ENCODE measurements at places on chromosomes 12 and 14.

DNA sequence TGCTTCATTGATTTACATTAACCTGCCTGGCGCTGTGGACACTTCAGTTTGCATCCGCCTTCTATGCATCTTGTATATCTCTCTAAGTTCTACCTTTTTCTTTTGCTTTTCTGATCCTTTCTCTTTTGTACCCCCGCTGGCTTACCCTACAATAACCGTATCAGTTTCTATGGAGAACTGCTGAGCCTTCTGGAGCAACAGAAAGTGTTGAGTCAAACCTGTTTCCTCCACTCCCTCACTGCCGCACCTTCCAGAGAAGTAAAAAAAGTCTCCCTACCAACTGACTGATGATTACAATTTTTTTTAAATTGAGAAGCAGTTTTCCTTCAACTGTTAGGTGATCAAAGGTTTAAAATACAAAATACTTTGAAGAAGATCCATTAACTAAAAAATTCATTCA is 17.4 kb downstream of the EXD2 start:
- DNase-seq, result no peak

DNA sequence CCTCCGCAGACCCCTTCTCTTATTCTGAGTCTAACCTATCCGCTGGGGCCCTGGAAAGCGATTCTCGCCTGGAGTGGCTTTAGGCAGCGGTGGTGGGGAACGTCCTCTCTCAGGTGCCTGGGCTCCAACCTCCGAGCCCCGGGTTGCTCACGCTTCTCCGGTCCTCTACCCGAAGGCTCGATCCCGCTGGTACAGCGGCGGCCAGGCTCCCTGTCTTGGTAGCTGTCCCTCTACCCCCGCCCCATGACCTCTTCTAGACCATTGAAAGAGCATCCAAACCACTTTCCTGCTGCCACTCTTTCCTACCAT is 505 bp upstream of the HEBP1 start:
- DNase-seq, result no peak

DNA sequence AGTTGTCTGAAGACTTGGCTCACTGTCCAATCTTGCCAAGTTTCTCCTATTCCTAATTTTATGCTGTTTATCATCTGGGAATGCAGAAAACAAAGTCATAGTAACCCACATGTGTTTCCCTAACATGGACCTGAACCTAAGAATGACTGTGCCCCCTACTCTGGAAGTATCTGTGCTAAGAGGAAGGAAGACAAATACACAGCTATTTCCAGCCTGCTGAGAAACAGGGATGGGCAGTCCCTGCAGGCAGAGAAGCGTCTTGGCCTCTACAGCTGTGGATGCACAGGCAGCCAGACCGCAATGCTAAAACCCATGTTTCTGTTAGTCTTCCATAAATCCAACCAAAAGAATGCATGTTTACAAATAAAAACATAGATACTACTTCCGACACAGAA is 56.2 kb downstream of the DUSP16 start:
- no peak for DNase-seq

DNA sequence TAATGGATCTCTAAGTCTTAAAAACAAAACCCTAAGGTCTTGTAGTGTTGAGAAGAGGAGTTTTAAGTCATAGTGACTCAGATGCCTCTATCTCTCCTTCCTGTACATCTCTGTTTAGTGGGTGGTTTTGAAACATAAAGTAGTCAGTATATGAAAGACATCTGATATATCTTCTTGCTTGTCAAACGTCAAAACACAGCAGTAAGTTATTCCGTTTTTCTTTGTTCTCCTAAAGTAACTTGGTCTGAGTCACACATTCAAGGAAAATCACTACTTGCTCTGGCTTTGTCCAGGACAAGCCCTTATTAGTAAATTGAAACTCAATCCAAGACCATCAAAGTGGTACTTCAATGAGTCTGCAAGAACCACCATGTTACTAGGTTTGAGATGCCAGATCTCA is 1172.5 kb downstream of the BCL11B start:
- DNase-seq, result no peak

- DNase-seq, result no peak
Observed at GRCh38 chr12:123966596-123966995, 6.0 kb downstream of the CCDC92 start.

GRCh38 chr12:4297617-4298016 is 23.4 kb upstream of the TIGAR start:
- no peak for DNase-seq

DNA sequence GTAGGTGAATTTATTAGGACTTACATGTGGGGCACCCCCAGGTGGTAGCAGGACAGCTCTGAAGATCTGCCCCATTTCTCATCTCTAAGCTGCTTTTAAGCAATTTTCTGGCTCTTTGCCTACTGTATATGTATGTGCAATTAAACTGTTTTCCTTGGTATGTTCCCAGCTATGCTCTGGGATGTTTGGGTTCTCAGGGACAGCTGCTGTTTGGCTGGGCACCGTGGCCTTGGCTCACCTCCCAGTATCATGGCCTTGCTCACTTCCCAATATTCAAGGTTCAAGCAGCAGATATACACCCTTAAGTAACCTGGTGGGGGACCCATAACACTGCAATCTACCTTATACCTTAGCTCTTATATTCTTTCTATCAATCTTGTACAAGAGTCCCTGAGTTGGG is 53.7 kb upstream of the KITLG start:
- no peak for DNase-seq

DNA sequence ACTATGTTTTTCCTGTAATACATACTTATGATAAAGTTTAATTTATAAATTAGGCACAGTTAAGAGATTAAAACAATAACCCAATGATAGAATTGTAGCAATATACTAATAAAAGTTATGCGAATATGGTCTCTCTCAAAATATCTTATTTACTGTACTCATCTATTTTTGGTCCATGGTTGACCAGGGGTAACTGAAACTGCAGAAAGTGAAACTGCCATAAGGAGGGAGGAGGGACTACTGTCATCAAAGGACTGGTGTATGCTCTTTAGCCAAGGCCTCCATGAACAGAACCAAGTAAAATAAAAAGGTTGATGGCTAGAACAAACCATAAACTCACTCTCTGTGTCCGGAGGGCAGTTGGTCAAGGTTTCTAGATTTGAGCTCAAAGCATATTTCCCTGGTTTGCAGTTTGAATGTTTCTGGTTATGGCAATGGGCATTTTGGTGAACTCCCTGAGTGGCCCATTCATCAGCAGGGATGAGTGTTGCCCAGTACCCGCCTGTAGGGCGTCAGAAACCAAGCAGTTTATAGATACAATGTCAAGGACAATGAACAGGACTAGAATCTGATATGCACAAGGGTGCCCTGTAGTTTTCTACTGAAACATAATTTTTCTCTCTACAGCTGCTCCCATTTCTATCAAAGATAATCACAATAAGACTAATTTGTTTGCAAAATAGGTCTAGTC is 19.8 kb downstream of the LEMD3 start:
- DNase-seq, result no peak

DNA sequence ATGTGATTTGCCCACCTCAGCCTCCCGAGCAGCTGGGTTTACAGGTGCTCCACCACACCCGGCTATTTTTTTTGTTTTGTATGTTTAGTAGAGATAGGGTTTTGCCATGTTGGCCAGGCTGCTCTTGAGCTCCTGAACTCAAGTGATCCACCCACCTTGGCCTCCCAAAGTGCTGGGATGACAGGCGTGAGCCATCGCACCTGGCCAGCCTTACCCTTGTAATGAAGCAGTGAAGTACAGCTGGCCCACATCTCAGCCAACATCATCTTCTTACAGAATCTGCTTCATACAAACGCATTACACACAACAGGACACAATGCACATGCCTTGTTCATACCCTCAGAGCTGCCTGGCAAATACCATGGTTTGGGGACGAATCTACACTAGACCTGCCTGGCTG is 31.3 kb upstream of the CHFR start:
- DNase-seq, result no peak

DNA sequence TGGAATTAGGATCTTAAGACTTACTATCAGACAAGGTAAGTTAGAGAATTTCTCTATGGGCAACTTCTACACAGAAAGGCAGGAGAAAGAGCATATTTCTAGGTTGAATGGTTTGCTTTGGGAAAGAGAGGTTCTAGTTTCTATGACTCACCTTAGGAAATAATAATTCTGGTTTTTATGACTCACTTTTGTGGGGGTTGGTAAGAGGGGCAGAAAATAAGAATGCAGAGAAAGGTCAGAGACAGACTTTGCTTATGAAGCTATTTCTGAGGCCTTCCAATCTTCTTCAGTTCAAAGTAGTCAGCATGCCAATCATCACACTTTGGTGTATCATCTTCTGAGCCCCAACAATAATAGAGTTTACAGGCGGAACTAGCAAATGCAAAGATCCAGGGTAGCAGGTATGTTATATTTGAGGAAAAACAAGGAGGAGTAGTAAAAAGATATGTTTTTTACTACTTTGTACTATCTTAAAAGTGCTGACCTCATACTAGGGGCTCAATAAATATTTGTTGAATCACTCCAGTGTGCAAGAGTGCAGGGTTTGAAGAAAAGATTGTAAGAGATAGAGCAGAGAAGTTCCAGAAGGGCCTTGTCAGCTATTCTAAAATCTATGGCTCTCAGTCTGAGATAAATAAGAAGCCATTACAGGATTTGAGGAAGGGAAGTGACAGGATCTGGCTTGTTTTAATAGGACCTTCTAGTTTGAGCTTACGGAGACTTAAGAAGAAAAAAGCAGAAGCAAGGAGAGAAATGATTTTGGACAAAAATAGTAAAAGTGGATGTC is 56.7 kb upstream of the LRFN5 start:
- DNase-seq, result no peak

- no peak for DNase-seq
Observed at GRCh38 chr12:7916936-7917335, 19.1 kb downstream of the SLC2A3 start.

DNA sequence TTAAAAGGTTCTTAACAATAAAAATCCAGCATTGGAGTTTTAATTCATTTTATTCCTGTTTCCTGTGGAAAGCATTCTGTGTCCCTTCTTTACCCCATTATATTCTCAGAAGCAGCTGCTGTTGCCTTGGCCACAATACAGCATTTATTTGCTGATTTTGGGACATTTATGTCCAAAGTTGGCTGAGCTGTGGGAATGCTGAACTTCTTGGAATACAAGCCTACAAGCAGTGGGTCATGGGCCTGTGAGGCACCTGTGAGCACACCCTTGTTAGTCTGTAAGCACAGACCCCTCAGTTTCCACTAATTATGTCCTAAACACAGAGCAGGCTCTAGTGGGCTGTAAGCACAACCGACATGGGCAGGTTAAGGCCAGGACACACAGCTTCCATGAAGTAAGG is 122.2 kb upstream of the IGF1 start:
- DNase-seq, result no peak

DNA sequence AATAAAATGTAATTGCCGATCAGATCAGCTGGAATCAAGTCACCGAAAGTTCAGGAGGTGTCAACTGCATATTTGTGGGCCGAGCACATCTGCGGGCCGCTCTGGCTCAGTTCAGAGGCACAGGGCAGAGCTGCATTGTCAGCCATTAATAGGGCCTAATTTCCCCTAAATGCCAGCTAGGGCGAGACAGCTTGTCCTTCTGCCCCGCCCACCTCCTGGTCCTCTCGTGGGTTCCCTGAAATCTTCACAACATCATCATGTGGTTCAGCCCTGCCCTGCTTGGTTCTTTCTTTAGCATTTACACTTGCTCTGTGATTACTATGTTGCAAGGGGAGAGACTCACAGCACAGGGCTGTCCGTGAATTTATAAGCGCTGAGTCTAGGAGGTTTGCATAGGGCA is 148.9 kb downstream of the CHST11 start:
- DNase-seq, result no peak

GRCh38 chr14:52467515-52468266 is 84.6 kb downstream of the TXNDC16 start:
- no peak for DNase-seq

- no peak for DNase-seq
Observed at GRCh38 chr14:67464377-67464776, 24.1 kb downstream of the TMEM229B start.

DNA sequence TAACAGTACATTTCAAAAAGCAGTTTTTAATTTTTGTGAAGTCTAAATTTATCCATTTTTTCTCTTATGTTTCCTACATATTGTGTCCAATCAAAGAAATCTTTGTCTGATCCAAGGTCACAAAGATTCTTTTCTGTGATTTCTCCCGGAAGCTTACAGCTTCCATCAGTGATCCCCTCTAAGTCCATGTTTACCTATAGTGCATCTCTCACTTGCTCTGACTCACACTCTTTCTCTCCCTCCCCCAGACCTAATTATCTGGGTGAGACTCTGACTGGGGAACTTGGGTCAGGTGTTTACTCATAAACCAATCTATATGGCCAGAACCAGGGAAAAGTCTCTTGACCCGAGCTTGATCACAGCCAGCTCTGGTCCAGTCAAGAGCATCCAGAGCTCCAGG is 224.4 kb downstream of the SPTSSA start:
- DNase-seq, result no peak

- no peak for DNase-seq
Observed at GRCh38 chr12:108772247-108772646, 40.9 kb upstream of the CORO1C start.
